ENCODE measurements at places on chromosomes 16 and 17. TPM values are rescaled to one million over a fixed set of nuclear protein-coding genes. Genes with fewer than 3 reads are reported as not detected.

- H3K27ac ChIP-seq = no peak overlapping the region
- DNase-seq = no peak
- H3K36me3 ChIP-seq = no peaks in the 10 kb centered on the region
- H3K4me3 ChIP-seq = no peak overlapping the region
Measured at GRCh38 chr17:17523001-17523730, 27.0 kb upstream of the RASD1 start.

- H3K36me3 ChIP-seq = no peaks in the 10 kb centered on the region
- no peak overlapping the region for H3K4me3 ChIP-seq
- DNase-seq = no peak
- peaks cover 6% of the 10 kb centered on the region for H3K4me1 ChIP-seq
- no peak overlapping the region for H3K27ac ChIP-seq
Measured at GRCh38 chr16:31177136-31177535, 2.8 kb upstream of the FUS start.

- no peak for DNase-seq
- H3K27ac ChIP-seq = no peak overlapping the region
- no peak overlapping the region for H3K4me3 ChIP-seq
- no peaks in the 10 kb centered on the region for H3K4me1 ChIP-seq
Measured at GRCh38 chr17:65366102-65366844, 195.2 kb downstream of the AXIN2 start.

The FMNL1 gene
- total RNA-seq = 3.6 TPM

GRCh38 chr17:59234631-59235030 is 14.3 kb downstream of the GDPD1 start:
- H3K27ac ChIP-seq = no peak overlapping the region
- no peak for DNase-seq
- no peaks in the 10 kb centered on the region for H3K4me1 ChIP-seq
- no peak overlapping the region for H3K4me3 ChIP-seq

The KREMEN2 gene
- total RNA-seq = 1.4 TPM
